ENCODE measurements at places on chromosomes 4 and X.

DNA sequence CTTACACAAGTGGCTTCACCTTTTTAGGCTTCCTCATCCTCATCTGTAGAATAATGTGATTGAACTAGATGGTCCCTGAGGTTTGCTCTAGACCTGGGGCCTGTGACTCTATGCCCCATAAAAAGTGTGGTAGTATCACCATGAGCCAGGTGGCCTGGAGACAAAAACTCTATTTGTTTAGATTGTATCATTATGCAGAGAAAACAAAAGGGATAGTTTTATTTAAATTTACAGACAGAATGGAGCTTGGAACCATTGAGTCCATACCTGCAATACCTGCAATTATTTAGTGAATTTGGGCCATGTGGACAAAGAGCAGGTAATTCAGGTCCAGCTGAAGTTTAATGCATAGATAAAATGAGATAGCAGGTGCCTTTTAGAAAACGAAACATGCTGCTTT, 139.5 kb upstream of the RPL34 start:
- DNase-seq, result no peak

DNA sequence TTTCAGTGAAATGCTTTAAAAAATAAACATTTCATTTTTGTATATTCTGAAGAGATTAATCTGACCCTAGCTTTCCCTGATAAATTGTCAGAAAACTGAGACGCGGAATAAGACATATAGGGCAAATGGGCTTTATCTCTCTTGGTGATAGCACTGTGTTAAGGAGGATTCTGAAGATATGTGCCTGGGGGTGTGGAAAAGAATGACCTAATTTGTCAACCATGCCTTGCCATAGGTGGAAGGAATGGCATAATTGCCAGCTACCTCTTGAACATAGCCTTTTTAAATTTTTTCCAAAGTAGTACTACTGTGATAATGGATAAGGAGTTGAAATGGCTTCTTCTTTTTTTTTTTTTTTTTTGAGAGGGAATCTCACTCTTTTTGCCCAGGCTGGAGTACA, 11.7 kb downstream of the JADE1 start:
- no peak for DNase-seq

DNA sequence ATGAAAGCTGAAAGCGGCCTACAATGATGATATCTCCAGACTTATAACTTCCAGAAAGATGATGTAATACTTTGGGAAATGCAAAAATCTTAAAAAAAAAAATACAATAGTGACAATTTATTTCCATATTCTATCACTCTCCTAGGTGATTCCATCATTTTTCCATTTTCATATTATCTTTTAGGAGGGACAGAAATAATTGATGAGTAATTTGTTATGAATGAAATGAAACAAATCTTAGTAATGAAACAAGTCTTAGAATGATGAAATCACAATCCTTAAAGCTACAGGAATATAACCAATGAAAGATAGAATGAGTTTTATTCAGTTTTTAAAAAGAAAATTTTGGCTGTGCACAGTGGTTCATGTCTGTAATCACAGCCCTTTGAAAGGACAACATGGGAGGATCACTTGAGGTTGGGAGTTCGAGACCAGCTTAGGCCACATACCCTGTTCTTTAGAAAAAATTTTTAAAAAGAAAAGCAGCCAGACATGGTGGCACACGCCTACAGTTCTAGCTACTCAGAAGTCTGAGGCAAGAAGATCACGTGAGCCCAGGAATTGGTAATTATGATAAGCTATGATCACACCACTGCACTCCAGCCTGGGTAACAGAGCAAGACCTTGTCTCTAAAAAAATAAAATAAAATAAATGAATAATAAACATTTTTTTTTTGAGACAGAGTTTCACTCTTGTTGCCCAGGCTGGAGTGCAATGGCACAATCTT, 21.7 kb downstream of the CLOCK start:
- no peak for DNase-seq

DNA sequence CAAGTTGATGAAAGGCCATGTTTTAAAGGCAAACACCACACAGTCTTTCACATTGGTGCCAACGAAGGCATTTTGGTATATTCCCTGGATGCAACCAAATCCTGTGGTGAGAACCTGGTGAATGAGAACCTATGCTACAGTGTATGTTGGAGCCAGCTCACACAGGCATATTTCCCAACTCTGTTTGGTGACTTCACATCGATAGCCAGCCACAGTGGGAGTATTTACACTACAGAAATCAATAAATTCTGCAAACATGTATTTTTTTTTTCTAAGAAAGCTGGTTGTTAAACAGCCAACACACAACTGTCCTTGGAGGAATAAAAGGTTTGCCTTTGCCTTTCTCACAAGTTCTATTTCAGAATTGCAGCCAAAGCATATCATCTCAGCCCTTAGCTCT, 691.0 kb downstream of the GRID2 start:
- no peak for DNase-seq

- DNase-seq, result no peak
These were observed 66.6 kb downstream of the ING2 start for GRCh38 chr4:183571350-183571941.
